ENCODE measurements at places on chromosomes 6 and 20. TPM values are rescaled to one million over a fixed set of nuclear protein-coding genes. Genes with fewer than 3 reads are reported as not detected.

Gene ATG5
- total RNA-seq, result 59.0 TPM

DNA sequence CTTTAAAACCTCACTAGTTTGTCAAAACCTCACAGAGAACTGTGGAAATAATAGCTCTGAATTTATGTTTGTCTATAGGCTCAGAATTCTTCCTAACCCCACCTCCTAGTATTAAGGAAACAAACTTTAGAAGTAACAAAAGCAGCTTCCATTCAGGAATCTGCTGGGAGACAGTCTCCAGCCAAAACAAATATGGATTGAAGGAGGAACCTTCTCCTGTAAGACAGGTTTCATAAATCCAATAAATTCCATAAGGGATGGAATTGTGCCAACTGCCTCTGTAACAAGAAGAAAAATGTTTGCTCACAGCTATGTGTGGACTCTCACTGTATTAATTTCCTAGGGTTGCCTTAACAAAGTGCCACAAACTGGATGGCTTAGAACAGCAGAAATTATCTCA is 7.5 kb downstream of the SYCP2 start:
- no peaks in the 10 kb centered on the region for H3K36me3 ChIP-seq
- H3K27ac ChIP-seq, result no peak overlapping the region
- H3K4me1 ChIP-seq, result no peaks in the 10 kb centered on the region
- DNase-seq, result no peak

DNA sequence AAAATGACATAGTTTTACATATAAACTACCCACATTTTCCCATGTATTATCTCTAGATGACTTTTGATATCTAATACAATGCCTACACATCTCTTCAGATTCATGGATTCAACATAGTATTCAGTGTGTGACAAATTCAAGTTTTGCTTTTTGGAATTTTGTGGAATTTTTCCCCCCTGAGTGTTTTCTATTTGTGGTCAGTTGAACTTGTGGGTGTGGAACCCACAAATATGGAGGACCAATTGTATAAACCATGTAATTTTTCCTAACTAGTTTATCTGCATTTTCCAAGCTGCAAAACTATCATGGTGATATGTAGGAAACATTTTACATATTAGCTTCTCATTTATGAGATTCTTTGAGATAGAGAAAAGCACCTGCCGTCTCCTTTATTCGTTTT is 374.3 kb upstream of the SOX4 start:
- DNase-seq, result no peak
- no peaks in the 10 kb centered on the region for H3K4me1 ChIP-seq
- H3K27me3 ChIP-seq, result no peaks in the 10 kb centered on the region

DNA sequence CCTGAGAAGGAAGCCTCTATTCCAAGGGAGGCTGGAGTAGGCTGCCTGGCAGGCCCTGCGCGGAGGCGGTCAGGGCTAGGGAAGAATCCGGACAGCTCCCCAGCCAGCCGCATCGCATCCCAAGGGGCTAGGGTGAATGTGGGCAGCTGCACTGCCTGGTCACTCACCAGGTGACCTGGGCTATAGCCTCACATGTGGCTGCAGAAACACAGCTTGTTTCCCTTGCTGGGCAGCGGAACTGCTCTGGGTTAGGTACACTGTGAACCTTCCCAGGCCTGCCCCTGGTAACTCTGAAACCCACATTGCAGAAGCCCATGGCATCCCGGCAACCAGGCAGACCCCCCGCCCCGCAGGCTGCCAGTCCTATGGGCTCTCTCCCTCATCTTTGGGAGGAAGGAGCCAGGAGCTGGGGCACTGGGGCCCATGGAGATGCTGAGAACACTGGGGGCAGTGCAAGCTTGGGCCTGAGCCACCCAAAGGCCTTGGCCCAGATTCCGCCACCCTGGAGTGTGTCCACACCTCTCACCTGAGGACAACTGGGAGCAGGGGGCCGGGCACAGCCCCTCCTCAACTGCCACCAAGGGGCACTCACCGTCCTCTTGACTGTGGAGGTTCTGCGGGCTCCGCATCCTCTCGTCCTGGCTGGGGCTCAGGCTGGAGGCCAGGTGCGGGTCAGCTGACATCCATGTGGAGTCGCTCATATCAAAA is 111.0 kb downstream of the NOL4L start:
- H3K27ac ChIP-seq, result peak overlapping the region; percentile 77
- no peaks in the 10 kb centered on the region for H3K27me3 ChIP-seq
- peaks cover 25% of the 10 kb centered on the region for H3K4me1 ChIP-seq
- peak overlapping the region; percentile 66 for H3K4me3 ChIP-seq

GRCh38 chr6:46357591-46357990 is 133.7 kb downstream of the RCAN2 start:
- no peaks in the 10 kb centered on the region for H3K27me3 ChIP-seq
- no peak overlapping the region for H3K4me3 ChIP-seq

GRCh38 chr6:156601152-156602065 is 175.8 kb upstream of the ARID1B start:
- DNase-seq, result peak; percentile 66
- no peak overlapping the region for H3K4me3 ChIP-seq
- no peak overlapping the region for H3K27ac ChIP-seq
- no peaks in the 10 kb centered on the region for H3K36me3 ChIP-seq

GRCh38 chr6:11947063-11947462 is 65.0 kb upstream of the HIVEP1 start:
- H3K4me1 ChIP-seq, result no peaks in the 10 kb centered on the region
- no peaks in the 10 kb centered on the region for H3K36me3 ChIP-seq
- H3K27ac ChIP-seq, result no peak overlapping the region
- DNase-seq, result no peak

Gene HDGFL1
- total RNA-seq, result not detected

DNA sequence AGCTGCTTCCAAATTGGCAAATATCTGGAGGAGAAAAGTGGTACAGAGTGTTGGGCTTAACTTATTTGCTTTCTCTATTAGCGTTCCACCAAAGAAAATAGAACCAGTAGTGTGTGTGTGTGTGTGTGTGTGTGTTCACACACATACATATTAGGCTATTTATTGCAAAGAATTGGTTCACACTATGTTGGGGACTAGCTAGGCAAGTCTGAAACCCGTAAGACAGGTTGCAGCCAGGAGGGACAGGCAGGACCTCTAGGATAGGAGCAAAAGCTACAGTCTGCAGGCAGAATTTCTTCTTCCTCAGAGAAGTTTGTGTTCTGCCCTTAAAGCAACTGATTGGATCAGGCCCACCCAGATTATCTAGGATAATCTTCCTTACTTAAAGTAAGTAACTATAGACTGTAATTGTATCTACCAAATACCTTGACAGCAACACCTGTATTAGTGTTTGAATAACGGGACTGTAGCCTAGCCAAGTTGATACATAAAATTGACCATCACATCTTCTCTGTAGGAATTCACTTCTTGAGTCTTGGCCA is 12.8 kb downstream of the KCTD20 start:
- H3K36me3 ChIP-seq, result peaks cover 44% of the 10 kb centered on the region
- peak; percentile 8 for DNase-seq
- no peaks in the 10 kb centered on the region for H3K27me3 ChIP-seq
- no peak overlapping the region for H3K4me3 ChIP-seq
- no peak overlapping the region for H3K27ac ChIP-seq

- peak; percentile 68 for DNase-seq
- no peaks in the 10 kb centered on the region for H3K4me1 ChIP-seq
- no peak overlapping the region for H3K4me3 ChIP-seq
- H3K27me3 ChIP-seq, result no peaks in the 10 kb centered on the region
These were observed 188.0 kb downstream of the DLL1 start for GRCh38 chr6:170102582-170103481.

Gene ELOVL4
- 6.8 TPM for total RNA-seq

Gene NFATC2
- total RNA-seq, result 0.29 TPM

Gene MTG2
- 25.0 TPM for total RNA-seq

Gene HLA-DOA
- total RNA-seq, result 2.4 TPM

GRCh38 chr6:90190131-90190530 is 106.5 kb downstream of the BACH2 start:
- H3K27me3 ChIP-seq, result no peaks in the 10 kb centered on the region
- peaks cover 7% of the 10 kb centered on the region for H3K4me1 ChIP-seq
- H3K4me3 ChIP-seq, result no peak overlapping the region
- no peak overlapping the region for H3K27ac ChIP-seq
- H3K36me3 ChIP-seq, result no peaks in the 10 kb centered on the region
- DNase-seq, result no peak

GRCh38 chr6:22892452-22892851 is 323.1 kb downstream of the HDGFL1 start:
- peaks cover 13% of the 10 kb centered on the region for H3K4me1 ChIP-seq
- no peaks in the 10 kb centered on the region for H3K36me3 ChIP-seq
- no peaks in the 10 kb centered on the region for H3K27me3 ChIP-seq
- H3K27ac ChIP-seq, result peak overlapping the region; percentile 89
- no peak overlapping the region for H3K4me3 ChIP-seq

- no peak for DNase-seq
- no peak overlapping the region for H3K27ac ChIP-seq
- no peaks in the 10 kb centered on the region for H3K27me3 ChIP-seq
- H3K4me3 ChIP-seq, result no peak overlapping the region
These were observed 50.6 kb upstream of the LOC128125822 start for GRCh38 chr6:63521475-63522210.

- peaks cover 27% of the 10 kb centered on the region for H3K36me3 ChIP-seq
- no peak overlapping the region for H3K4me3 ChIP-seq
- peaks cover 19% of the 10 kb centered on the region for H3K4me1 ChIP-seq
- peak; percentile 65 for DNase-seq
These were observed 2.0 kb downstream of the EDEM2 start for GRCh38 chr20:35145141-35145564.

- no peak for DNase-seq
- no peak overlapping the region for H3K4me3 ChIP-seq
- H3K36me3 ChIP-seq, result no peaks in the 10 kb centered on the region
- no peak overlapping the region for H3K27ac ChIP-seq
These were observed 246.9 kb downstream of the SOX4 start for GRCh38 chr6:21840428-21840827.

DNA sequence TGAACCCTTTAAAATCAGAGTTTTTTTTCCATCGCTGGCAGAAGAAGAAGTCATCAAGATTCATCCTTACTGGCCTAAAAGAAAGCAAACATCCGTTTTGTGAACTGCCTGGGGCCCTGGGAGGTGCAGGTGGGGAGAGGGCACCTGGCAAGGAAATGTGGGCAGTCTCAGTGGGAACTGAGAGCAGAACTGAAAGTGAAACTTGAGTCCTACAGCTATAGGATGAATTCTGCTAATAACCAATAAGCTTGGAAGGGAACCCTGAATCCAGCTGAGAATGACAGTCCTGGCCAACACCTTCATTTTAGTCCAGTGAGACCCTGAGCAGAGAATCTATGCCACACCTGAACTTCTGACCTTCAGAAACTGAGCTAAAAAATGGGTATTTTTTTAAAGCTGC is 130.1 kb upstream of the ASCC3 start:
- DNase-seq, result no peak
- no peaks in the 10 kb centered on the region for H3K36me3 ChIP-seq
- H3K4me3 ChIP-seq, result no peak overlapping the region

GRCh38 chr20:43925215-43925614 is 10.6 kb downstream of the TOX2 start:
- H3K4me1 ChIP-seq, result peaks cover 4% of the 10 kb centered on the region
- DNase-seq, result no peak
- H3K4me3 ChIP-seq, result no peak overlapping the region
- H3K27me3 ChIP-seq, result peaks cover 8% of the 10 kb centered on the region
- H3K36me3 ChIP-seq, result no peaks in the 10 kb centered on the region
- no peak overlapping the region for H3K27ac ChIP-seq

DNA sequence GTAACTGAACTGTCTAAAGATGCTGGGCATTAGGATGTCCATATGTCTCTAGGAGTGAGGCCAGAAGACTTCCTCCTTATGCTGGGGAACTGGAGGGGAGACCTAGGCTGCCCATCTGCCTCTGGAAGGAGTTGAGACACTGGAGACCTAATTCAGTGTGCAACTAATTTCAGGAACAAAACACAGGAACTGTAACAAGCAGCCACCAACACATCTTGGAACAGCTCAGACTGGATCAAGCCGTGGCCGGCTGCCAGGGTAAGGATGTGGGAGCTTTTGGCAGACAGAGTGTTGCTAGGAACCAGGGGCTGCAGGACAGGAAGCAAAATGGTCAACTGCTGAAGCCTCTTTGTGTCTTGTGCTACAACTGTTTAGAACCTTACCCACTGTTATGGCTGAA is 16.4 kb upstream of the MAS1 start:
- DNase-seq, result no peak
- no peaks in the 10 kb centered on the region for H3K36me3 ChIP-seq
- H3K27ac ChIP-seq, result no peak overlapping the region
- no peaks in the 10 kb centered on the region for H3K27me3 ChIP-seq
- no peaks in the 10 kb centered on the region for H3K4me1 ChIP-seq

Gene MEP1A
- total RNA-seq, result not detected

- no peaks in the 10 kb centered on the region for H3K27me3 ChIP-seq
- no peak overlapping the region for H3K4me3 ChIP-seq
- H3K36me3 ChIP-seq, result no peaks in the 10 kb centered on the region
- no peaks in the 10 kb centered on the region for H3K4me1 ChIP-seq
These were observed 103.1 kb upstream of the TBX18 start for GRCh38 chr6:84867521-84867920.

- H3K27me3 ChIP-seq, result no peaks in the 10 kb centered on the region
- no peak overlapping the region for H3K4me3 ChIP-seq
- H3K36me3 ChIP-seq, result no peaks in the 10 kb centered on the region
- H3K4me1 ChIP-seq, result no peaks in the 10 kb centered on the region
- peak; percentile 30 for DNase-seq
These were observed 149.4 kb upstream of the NOX3 start for GRCh38 chr6:155604991-155605390.

DNA sequence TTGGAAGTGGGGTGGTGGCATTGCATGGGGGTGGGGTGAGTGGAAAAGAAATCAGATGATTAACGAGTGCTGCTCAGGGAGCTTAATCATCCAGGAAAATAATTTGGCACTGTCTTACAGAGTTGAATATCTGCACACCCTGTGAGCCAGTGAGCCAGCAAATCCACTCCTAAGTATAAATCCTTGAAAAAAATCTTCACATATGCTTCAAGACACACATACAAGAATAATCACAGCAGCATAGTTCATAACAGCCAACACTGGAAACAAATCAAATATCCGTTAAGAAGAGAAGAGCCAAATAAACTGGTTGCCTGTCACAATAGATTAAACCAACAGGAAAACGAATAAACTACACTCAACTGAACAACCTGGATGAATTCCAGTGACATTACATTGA is 62.8 kb downstream of the SAMD3 start:
- H3K4me1 ChIP-seq, result no peaks in the 10 kb centered on the region
- no peak for DNase-seq
- H3K36me3 ChIP-seq, result no peaks in the 10 kb centered on the region
- no peak overlapping the region for H3K27ac ChIP-seq
- no peak overlapping the region for H3K4me3 ChIP-seq

GRCh38 chr6:81656231-81656630 is 96.2 kb downstream of the TENT5A start:
- no peak overlapping the region for H3K4me3 ChIP-seq
- H3K36me3 ChIP-seq, result no peaks in the 10 kb centered on the region
